Stimulated activated naive B cell treated with anti-CD40 and anti-IgM and Interleukin-4, amounts not matched to agents 10 μg/mL and 1 μg/mL and 100 μg/mL, for 72 hours (primary cell): ENCODE measurements at places on chromosomes 7 and 10.

GRCh38 chr7:127983804-127984332, 47.4 kb downstream of the LRRC4 start:
- no peak for DNase-seq

DNA sequence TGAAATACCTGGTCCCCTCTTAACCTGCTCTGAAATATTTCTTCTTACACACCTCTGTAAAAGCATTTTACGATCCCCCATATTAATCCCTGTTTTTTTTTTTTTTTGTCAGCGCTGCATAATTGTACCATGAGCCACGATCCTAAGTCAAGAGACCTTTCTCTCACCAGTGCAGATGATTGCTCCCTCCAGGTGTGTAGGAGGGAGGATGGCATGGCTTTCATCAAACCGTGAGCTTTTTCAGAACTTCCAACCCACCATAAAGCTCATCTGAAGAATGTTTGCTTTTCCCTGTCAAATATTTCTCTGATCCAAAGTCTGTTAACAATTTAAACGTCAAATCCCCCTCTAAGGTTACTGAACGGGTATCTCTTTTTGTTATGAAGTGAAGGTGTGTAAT, 28.2 kb upstream of the SEPHS1 start:
- DNase-seq, result no peak

GRCh38 chr10:128462844-128463243, 336.6 kb upstream of the MKI67 start:
- no peak for DNase-seq

GRCh38 chr10:98611436-98611835, 164.7 kb upstream of the HPS1 start:
- DNase-seq, result no peak

DNA sequence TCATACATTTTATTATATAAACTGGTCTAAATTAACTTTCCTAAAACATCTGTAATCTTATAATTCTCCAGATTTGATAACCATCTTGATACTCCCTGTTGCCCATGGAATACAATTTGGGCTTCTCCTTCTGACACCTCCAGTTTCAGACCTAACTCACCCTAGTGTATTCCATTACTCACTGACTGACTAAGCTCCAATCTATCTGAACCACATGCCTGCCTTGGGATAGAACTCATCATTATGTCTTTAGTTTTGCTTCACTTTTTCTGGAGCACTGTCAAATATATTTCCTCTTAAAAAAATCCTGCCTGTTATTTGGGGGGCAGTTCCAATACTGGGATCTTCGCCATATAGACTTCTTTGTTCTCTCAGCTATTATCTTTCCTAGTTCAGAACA, 4.9 kb upstream of the FOXP2 start:
- DNase-seq, result no peak

DNA sequence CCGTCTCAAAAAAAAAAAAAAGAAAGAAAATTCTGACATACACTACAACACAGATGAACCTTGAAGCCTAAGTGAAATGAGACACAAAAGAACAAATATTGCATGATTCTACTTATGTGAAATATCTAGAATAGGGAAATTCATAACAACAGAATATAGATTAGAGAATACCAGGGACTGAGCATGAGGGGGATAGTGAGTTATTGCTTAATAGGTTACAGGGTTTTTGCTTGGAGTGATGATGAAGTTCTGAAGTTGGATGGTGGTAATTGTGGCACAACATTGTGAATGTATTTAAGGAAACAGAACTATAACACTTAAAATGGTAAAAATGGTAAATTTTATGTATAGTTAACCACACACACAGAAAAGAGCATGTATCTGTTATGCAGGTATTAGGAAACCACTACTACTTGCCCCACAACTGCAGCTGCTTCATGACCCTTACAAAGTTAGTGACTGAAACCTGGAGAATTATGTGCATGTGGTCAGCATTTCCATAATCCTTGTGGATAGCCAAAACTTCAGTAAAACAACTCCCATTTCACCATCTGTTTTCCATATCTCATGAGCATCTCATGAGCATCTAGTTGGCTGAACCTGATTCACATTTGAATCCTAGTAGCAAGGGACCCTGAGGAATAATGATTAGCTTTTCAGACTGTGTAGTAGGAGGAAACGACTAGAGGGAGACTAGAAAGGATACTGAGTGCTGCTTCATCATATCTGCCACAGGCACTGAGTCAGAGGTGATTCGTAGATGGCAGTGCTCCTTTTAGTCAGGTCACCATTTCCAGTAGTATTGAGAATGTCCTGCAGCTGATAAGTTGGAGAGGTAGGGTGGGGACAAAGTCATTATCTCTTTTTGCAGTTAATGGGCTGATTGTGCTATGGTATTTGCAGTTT, 26.3 kb downstream of the SAMD8 start:
- no peak for DNase-seq

DNA sequence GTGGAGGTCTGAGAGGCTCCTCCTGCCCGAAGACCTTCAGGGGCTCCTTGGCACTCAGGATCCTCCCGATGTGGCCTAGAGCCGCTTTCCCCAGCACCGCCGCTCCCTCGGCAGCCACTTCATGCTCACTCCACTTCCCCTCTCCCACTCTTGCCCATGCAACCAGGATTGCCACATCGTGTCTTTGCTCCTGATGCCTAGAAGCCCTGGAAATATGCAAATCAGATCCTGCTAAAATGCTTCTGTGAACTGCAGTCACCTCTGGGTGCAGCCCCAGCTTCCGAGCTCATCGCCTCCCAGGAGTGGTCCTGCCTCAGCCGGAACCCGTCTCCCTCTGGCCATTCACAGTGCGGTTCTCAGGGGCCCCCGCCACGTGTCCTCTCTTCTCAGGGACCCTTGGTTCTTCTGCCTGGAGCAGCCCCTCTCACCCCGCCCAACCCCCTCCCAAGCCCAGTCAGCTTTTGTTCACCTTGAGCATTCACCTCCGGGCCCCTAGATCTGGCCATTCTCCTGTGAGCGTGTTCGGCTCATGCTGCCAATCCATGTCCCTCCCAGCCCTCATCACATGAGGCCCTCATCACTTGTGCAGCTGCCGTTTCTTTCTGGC, 175.5 kb downstream of the ADARB2 start:
- DNase-seq, result no peak

GRCh38 chr10:130338636-130339024, 202.4 kb downstream of the GLRX3 start:
- no peak for DNase-seq

- peak; percentile 39 for DNase-seq
These were observed 52.6 kb upstream of the SMNDC1 start for GRCh38 chr10:110357252-110357780.

- no peak for DNase-seq
These were observed 122.3 kb upstream of the MDFIC start for GRCh38 chr7:114799628-114800028.

DNA sequence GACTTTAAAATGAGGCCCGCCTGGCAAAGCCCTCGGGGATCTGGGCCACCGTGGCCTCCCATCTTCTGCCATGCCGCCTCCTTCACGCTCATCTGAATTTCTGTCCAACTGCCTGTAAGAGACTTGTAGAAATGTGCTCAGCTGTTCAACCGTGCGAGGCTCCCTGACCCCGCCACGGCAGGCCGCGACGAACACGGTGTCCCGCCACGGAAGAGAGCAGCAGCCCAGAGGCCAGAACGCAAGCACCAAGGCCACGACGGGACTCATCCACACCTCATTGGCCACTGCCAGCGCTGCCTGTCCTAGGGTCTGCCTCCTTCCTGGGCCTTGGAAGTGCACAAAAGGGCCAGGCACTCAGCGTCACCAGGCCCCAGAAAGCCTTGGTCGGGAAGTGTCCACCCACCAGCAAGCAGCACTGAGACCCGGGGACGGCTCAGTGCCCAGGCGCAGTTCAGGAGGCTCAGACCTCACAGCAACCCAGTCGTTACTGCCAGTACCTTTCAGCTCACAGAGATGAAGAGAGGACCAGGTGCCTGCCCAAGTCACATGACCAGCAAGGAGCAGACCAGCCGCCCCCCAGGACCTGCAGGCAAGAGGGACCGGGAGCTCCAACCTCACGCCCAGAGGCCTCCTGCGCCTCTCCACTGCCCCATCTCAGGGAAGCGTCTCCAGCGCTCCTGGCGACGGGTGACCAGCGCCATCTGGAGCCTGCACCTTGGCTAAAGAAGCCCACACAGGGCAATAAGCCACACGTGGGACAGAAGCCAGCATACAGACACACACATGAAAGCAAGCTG, 85.9 kb downstream of the MAD1L1 start:
- no peak for DNase-seq

GRCh38 chr7:24323961-24324480, 40.0 kb downstream of the NPY start:
- no peak for DNase-seq

DNA sequence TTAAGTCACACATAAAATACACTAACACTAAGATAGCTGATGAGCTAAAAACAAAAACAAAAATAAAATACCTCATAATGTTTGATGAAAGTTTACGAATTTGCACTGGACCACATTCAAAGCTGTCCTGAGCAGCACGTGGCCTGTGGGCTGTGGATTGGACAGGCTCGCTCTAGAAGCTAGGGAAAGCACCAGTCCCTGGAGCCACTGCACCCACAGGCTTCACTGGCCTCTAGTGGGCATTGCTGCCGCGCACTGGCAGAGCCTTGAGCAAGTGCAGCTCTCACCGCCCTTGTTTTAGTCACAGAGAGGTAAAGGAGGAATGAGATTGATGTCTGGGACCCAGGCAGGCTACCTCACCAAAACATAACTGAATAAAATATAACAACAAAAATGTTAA, 67.6 kb downstream of the PAX2 start:
- no peak for DNase-seq

DNA sequence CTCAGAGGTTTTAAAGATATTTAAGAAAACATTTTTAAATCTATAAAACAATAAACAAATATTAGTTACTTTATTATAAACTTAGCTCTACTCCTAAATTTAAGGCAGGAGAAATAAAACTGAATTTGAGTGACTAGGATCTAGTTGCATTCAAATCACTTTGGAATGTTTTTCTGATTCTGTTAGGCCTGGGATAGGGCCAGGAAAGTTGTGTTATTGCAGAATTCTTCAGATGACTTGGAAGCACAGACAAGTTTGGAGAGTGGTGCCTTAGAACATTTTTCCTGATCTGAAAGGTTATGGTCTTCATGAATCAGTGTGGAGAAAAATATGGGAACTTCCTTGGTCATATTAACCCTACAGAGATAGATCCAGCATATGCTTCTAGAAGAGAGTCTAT, 15.6 kb upstream of the SLC25A13 start:
- no peak for DNase-seq

GRCh38 chr7:19670806-19671205, 38.0 kb downstream of the POLR1F start:
- no peak for DNase-seq

DNA sequence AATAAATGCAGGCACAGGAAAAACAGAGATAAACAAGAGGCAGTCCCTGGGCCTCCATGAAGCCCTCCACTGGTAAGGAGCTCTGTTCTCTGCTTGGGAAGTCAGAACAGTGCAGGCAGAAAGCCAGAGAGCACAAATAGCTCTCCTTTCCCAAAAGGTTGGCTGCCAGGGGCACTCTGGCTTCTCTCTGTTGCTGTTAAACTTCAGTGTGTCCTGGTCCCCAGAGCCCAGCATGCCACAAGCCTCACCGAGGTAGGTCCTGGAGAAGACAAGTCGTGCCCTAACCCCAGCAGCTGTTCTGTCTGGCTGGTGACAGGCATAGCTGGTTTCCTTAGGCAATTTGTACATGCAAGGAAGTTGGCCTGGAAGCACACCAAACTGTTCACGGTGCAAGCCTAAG, 17.3 kb downstream of the SLC16A12 start:
- no peak for DNase-seq

DNA sequence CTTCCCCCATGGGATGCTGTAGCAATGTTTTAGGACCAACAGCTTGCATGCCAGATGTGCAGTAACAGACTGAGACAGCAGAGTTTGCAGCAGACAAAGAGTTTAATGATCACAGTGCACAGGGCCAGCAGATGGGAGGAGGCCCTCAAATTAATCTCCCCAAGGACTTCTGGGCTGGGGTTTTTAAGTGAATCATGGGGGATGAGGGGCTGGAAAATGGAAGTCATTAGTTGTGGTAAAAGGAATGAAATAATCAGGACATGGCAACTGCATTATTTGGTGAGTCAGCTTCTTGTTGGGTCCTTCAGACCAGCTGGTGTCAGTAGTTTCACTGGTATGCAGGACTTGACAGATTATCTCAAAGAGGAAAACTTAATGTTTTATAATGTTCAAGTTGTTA, 12.6 kb upstream of the NRBF2 start:
- no peak for DNase-seq

DNA sequence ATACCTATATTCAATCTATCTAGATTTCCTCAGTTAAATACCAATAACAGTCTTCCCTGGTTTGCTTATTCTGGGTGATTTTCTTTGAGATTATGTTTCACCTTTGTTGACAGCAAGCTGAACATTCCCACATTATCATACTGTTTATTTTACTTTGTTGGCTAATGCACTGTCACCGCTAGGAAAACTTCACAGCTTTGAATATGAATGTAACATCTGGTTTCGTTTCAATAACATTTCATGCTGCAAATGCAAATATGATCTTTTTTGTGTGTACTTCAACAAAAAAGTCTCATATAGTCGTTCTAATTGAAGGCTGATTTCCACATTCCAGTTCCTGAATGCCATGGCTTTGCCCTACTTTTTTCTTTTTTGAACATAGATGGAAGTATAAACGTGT, 946.3 kb upstream of the GHITM start:
- no peak for DNase-seq

DNA sequence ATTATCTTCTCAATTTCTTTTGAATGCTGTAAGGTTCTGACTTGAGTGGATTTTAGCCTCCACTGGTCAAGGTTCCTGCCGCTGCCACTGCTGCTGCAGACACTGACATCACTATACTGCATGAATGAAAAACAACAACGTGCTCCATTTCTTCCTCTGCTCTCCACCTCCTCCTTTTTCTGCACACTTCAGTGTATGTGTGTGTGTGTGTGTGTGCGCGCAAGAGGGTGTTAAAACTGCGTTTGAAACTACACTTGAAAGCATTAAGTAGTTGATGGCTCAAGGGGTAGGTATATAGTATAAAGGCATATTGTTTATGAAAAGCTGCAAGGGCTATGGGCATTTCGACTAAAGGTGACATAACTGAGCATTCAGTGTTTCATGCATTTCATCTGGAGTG, 3.5 kb downstream of the GLCCI1 start:
- DNase-seq, result no peak

GRCh38 chr10:102027261-102027660, 28.7 kb downstream of the ARMH3 start:
- DNase-seq, result no peak
